ENCODE measurements at places on chromosomes 5 and 9. TPM values are rescaled to one million over a fixed set of nuclear protein-coding genes. Genes with fewer than 3 reads are reported as not detected.

DNA sequence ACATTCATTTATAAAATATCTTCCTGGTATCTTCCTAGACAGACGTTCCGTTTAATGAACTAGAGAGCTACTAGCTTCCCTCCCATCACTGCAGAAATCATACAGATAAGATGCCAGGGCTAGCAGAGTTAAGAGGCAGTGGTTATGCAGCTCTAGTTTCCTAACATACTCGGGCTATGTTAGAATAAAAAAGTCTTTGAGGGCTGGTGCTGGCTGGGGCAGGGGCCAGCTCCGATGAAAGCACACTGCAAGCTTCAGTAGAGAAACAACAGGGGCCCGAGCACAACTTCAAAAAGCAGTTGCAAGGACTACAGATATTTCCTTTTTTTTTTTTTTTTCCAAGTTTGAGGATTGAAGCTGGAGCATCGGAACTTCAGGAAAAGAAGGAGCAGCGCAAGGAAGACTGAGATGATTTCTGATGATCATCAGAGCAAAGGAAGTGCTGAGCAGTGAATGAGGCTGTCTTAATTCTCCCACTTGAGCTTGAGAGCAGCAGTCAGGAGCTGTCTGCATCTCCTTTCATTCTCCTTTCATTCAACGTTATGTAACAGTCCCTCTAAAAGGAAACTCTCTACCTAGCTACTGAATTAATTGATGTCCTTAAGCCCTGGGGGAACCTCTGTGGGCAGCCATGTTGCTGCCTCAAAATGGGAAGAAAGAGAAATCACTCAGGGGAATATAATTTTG is 47.6 kb upstream of the ADCY2 start:
- no peak for DNase-seq
- H3K27me3 ChIP-seq = no peaks in the 10 kb centered on the region
- H3K27ac ChIP-seq = no peak overlapping the region

DNA sequence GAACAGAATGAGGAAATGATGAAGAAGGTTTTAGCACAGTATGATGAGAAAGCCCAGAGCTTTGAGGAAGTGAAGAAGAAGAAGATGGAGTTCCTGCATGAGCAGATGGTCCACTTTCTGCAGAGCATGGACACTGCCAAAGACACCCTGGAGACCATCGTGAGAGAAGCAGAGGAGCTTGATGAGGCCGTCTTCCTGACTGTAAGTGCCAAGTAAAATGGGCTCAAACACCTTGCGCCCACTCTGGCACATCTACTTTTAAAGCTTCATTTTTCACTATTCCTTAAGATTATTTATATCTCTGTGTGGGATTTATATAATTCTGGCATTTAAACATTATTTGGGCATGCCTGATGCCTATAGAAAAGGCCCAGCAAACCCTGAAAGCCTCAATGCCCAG is 55.6 kb downstream of the CMYA5 start:
- no peak overlapping the region for H3K4me3 ChIP-seq
- no peak for DNase-seq
- H3K27ac ChIP-seq = no peak overlapping the region
- no peaks in the 10 kb centered on the region for H3K4me1 ChIP-seq

SLC6A19 gene
- not detected for total RNA-seq

NDUFS4 gene
- total RNA-seq = 24.0 TPM

- H3K27ac ChIP-seq = no peak overlapping the region
- peaks cover 3% of the 10 kb centered on the region for H3K36me3 ChIP-seq
- H3K4me3 ChIP-seq = no peak overlapping the region
- H3K27me3 ChIP-seq = no peaks in the 10 kb centered on the region
- no peaks in the 10 kb centered on the region for H3K4me1 ChIP-seq
Measured at GRCh38 chr9:94967482-94967881, 241.0 kb downstream of the AOPEP start.

GRCh38 chr5:89934069-89934468 is 475.5 kb downstream of the CETN3 start:
- no peaks in the 10 kb centered on the region for H3K27me3 ChIP-seq
- H3K4me1 ChIP-seq = peaks cover 1% of the 10 kb centered on the region
- no peak overlapping the region for H3K4me3 ChIP-seq
- H3K36me3 ChIP-seq = no peaks in the 10 kb centered on the region
- DNase-seq = no peak
- no peak overlapping the region for H3K27ac ChIP-seq

GRCh38 chr9:113991714-113992113 is 86.4 kb downstream of the AMBP start:
- H3K36me3 ChIP-seq = no peaks in the 10 kb centered on the region
- DNase-seq = no peak
- no peaks in the 10 kb centered on the region for H3K27me3 ChIP-seq
- H3K4me1 ChIP-seq = peaks cover 27% of the 10 kb centered on the region
- H3K27ac ChIP-seq = no peak overlapping the region

DNA sequence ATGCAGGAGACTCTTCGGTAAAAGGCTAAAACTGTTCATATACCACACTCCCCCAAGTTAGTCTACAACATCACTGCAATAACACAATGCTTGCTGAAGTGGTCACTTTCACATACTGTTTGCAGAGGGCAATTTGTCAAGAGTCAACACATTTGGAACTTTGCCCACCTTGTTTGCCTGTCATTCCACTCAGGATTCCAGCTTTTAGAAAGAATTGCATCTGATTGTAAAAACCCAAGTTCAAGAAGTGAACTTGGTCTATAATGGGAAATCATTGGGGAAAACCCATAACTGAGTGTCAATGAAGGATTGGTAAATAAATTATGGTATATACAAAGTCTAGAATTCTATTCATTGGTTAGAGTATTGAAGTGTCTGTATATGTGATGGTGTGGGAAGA is 120.5 kb downstream of the GADD45G start:
- no peaks in the 10 kb centered on the region for H3K4me1 ChIP-seq
- no peak overlapping the region for H3K27ac ChIP-seq
- H3K36me3 ChIP-seq = no peaks in the 10 kb centered on the region
- H3K27me3 ChIP-seq = no peaks in the 10 kb centered on the region

DNA sequence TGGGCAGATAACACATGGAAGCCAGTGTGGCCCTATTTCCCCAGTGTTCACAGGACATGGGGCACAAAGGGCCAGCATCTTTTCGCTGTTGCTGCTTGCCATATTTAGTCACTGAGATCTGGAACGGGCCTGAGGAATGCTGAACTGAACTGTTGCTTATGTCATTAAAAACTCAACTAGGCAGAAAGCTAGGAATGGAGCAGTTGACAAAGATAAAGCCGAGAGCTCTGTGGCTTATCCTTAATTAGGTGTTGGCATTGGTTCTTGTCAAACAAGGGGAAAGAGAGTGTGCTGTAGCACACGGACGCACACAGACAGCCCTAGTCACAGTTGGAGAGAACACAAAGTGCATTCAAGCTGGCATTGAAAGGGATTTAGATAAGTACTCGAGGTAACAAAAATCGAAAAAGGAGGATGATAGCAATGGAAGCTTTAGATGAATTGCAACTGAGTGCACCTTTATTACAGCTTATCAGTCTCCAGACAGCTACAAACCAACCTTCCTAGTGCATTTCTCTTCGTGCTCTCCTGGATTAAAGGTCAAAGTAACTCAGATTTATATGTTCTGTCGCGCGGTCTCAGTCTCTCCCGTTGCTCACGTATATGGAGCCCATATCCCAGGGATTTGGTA is 450.2 kb upstream of the ZNF608 start:
- H3K4me1 ChIP-seq = peaks cover 7% of the 10 kb centered on the region
- H3K4me3 ChIP-seq = no peak overlapping the region
- H3K27me3 ChIP-seq = no peaks in the 10 kb centered on the region
- H3K36me3 ChIP-seq = no peaks in the 10 kb centered on the region
- no peak overlapping the region for H3K27ac ChIP-seq

DNA sequence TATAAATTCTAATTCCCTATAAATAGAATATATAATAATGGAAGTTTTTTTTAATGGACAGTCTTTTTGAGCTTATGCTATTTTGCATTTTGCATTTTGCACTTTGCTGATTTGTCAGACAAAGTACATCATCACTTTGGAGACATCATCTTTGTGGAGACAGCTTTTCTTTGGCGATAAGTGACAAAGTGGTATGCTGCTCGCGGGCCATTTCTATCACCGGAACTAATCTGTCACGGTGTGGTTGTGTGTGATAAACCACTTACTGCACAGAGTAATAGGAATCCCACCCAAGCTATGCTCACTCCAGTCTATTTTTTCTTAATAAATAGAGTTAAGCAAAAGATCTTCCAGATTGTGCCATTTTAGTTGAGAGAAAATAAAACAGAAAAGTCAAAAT is 133.1 kb downstream of the MACIR start:
- no peak for DNase-seq
- no peaks in the 10 kb centered on the region for H3K4me1 ChIP-seq
- no peak overlapping the region for H3K27ac ChIP-seq
- no peaks in the 10 kb centered on the region for H3K27me3 ChIP-seq
- H3K4me3 ChIP-seq = no peak overlapping the region

PLPP1 gene
- 11.2 TPM for total RNA-seq

All from B cell (primary cell).